Natural killer cell (primary cell): ENCODE measurements at places on chromosomes 16 and 17. TPM values are rescaled to one million over a fixed set of nuclear protein-coding genes. Genes with fewer than 3 reads are reported as not detected.

Gene TP53TG3
- total RNA-seq, result not detected

Gene PYDC1
- total RNA-seq, result not detected

Gene MYADML2
- not detected for total RNA-seq

Gene ALOX15B
- not detected for total RNA-seq

Gene RHOT1
- total RNA-seq, result 32.7 TPM

Gene KRTAP16-1
- total RNA-seq, result 0.16 TPM

Gene LHX1
- total RNA-seq, result not detected

Gene NTN3
- total RNA-seq, result not detected
